ENCODE measurements at places on chromosomes 2 and 18. TPM values are rescaled to one million over a fixed set of nuclear protein-coding genes. Genes with fewer than 3 reads are reported as not detected.

- no peak for DNase-seq
Observed at GRCh38 chr18:76970770-76971559, 148.6 kb downstream of the ZNF236 start.

DNA sequence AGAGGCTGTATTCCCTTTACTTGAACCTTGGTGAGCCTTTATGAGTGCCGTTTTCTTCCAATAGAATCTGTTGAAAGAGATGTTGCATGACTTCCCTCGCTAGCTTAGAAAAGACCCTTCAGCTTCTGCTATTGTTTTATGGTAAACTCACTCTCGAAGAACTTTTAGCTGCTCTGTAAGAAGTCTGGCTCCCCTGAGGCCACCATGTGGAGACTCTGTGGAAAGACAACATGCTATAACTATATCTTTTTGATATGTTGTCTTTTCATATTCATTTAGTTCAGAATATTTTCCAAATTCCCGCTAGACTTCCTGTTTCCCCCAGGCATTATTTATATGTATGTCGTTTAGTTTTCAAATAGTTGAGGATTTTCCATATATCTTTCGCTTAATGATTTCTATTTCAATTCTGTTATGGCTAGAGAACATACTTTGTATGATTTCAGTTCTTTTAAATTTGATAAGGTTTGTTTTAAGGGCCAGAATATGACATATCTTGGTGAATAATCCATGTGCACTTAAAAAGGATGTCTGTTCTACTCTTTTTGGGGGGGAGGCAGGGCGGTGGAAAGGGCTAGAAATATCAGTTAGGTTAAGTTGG is 64.1 kb downstream of the PTPN4 start:
- DNase-seq, result peak; percentile 47

GRCh38 chr2:128196026-128196425 is 105.0 kb downstream of the UGGT1 start:
- DNase-seq, result no peak

DNA sequence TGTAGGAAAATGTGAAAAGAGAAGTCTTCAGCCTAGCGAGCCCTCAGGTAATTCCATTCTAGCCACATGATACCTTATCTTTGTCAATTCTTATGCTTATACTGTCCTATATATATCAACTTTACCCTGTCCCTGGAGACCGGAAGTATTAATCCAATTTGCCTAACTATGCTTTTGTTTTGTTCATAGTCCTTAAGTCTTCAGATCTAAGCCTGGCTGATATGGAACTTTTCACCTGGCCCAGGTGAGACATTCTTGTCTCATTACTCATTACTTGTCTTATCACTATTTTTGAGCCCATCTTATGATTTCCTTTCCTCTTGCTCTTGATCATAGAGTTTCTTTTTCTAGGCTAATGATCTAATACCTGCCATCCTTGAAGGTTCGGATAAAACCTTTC is 194.1 kb upstream of the FANCL start:
- no peak for DNase-seq

HOXD13 gene
- polyA plus RNA-seq, result not detected
